ENCODE measurements at places on chromosomes 2 and 18. TPM values are rescaled to one million over a fixed set of nuclear protein-coding genes. Genes with fewer than 3 reads are reported as not detected.

DNA sequence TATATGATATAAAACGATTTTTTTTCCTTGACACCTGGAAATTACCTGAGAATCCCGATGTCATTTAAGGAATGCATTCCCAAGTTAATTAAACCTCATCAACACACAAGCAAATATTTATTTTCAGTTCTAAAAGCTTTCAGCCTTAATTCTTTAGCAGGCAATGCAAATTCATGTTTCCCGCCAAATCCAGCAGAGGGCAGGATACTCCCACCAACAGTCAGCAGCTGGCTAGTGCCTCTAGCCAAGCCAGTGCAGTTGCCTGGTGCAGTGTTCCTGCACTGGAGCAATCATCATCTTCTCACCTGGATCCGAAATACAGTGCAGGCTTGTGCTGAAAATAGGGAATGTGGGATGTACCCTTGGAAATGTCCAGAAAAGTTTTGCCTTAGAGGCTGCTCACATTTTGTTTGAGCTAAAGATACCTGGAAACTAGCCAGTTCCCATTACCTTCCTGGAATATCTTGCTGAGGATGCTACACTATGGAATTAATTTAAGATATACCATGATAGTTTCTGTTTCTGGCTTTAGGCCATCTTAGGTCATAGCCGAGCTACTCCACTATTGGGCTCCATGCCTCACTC lies 48.4 kb upstream of the CYTIP start:
- ATAC-seq, result peak; percentile 86

- peak; percentile 78 for ATAC-seq
Measured at GRCh38 chr2:10057231-10058107, 14.1 kb downstream of the KLF11 start.

ASB18 gene
- not detected for total RNA-seq

DNA sequence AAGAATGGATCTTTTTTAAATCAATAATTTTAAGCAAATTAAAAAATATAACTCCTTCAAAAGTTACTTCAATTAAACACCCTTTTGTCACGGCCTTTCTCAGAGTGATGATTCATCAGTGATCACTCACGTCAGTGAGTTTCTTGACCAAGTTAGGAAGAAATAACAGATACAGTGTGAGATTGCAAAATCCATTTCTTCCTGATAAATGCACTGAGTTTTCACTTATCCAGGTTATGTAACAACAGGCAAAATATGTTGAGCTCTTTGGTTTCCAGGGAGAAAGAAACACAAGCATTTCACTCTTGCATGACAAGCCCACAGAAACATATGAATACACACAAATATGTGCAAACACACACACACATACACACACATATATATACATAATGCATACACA lies 195.9 kb upstream of the CYRIA start:
- ATAC-seq, result no peak

DNA sequence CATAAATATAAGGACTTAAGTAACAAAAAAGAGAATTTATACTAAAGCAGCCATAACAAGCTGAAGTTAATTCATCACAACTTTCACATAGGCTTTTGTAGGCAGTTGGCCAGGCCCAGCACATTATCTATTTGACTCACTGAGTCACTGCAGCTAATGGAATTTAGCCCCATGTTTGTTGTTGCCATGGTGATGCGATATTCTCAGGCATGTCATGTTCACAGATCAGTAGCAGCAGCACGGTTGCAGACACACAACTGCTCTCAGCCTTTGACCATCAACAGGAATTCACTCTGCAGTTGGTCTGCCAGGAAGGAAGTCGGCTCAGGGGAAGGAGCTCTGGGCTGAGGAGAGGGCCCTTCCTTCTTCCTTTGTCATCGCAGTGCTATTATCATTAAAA lies 639.8 kb downstream of the TMEM182 start:
- no peak for ATAC-seq

- ATAC-seq, result peak; percentile 20
Measured at GRCh38 chr18:3526421-3527354, 76.7 kb downstream of the TGIF1 start.

- ATAC-seq, result no peak
Measured at GRCh38 chr2:209146682-209147320, 277.0 kb upstream of the MAP2 start.

- no peak for ATAC-seq
Measured at GRCh38 chr2:102439065-102439695, 16.2 kb downstream of the IL18RAP start.

DNA sequence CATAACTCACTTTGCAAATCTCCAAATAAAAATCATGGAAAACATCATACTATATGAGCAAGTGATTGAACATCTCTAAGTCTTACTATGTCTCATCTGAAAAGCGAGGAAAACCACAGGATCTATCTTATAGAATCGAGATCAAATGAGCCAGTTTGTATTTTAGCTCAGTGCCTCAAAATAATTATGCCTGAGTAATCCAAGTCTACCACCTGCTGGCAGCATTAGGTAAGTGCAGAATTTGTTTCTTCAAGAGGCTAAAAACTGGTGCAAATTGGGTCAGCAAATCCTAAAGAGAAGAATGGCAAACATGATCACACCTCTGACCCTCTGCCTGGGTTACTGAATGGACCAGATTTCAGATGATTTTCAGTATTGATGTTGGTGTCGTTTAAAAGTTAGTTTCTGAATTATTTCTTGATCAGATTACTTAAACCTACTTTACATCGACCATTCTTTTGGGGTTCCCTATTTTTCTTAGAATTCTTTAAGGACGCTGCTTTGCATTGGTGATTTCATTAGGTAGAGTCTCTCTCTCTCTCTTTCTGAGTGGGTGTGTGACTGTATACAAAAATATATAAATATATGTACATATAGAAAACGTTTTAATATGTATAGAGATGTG lies 12.7 kb upstream of the FHOD3 start:
- ATAC-seq, result no peak

DNA sequence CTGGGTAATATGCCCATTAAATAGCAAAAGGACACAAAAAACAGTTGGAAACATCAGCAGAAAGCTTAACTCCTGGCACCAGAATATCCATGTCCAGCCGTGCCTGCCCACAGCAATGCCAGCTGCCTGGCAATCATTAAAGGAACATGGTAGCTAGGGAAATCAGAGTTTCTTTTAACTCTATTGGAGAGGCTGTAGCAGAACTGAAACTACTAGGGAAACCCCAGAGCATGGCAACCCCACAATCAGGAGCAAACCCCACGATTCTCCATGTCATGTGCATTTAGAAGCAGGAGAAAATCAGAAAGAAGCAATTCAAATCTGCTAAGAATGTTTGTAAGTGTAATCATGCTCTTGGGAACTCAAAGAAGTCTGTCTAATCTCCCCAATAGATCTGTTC lies 409.0 kb upstream of the SMIM21 start:
- no peak for ATAC-seq

- no peak for ATAC-seq
Measured at GRCh38 chr2:217742841-217743240, 260.0 kb downstream of the TNS1 start.

GRCh38 chr2:235206399-235206798 lies 254.6 kb downstream of the SH3BP4 start:
- ATAC-seq, result no peak

EPHA4 gene
- total RNA-seq, result 13.8 TPM

- no peak for ATAC-seq
Measured at GRCh38 chr2:215904101-215904500, 109.2 kb downstream of the MREG start.

DNA sequence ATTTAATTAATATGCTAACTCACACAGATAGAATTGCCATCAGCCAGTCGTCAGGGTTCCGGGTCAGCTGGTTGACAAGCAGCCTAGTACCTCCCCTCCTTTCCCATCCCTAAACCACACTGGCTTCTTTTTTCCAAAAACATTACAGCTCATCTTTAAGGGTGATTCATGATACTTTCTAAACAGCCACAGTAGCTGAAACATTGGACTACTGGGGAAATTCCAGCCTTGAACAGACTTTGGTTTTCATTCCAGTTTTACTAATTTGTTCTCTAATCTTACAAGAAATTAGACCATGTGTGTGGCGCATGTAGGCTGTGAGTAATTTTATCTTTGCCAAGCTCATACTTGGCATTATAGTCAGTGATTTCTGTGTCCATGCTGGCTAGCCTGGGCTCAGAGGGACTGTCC lies 110.8 kb downstream of the FMNL2 start:
- ATAC-seq, result peak; percentile 87

BIN1 gene
- 84.0 TPM for total RNA-seq

GRCh38 chr2:45257820-45258219 lies 248.6 kb upstream of the SIX2 start:
- no peak for ATAC-seq

- ATAC-seq, result no peak
Measured at GRCh38 chr2:130351711-130352110, 4.1 kb upstream of the PTPN18 start.

PTGR3 gene
- 27.3 TPM for total RNA-seq

DNA sequence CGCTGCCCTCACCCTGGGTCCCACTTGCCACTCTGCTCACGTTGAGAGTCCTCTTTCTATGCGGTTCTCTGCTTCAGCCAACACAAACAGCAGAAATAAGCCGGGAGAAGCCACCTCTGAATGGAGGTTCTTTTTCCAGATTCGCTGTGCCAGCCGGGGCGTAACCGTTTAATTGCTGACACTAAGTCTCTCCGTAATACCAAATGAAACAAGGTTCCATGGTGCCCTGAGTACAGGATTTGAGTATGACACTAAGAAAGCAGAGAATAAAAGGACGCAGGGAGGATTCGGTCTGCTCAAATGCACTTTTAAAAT lies 37.6 kb downstream of the CTIF start:
- ATAC-seq, result no peak

UGT1A6 gene
- not detected for total RNA-seq

FMNL2 gene
- 1.1 TPM for total RNA-seq

DNA sequence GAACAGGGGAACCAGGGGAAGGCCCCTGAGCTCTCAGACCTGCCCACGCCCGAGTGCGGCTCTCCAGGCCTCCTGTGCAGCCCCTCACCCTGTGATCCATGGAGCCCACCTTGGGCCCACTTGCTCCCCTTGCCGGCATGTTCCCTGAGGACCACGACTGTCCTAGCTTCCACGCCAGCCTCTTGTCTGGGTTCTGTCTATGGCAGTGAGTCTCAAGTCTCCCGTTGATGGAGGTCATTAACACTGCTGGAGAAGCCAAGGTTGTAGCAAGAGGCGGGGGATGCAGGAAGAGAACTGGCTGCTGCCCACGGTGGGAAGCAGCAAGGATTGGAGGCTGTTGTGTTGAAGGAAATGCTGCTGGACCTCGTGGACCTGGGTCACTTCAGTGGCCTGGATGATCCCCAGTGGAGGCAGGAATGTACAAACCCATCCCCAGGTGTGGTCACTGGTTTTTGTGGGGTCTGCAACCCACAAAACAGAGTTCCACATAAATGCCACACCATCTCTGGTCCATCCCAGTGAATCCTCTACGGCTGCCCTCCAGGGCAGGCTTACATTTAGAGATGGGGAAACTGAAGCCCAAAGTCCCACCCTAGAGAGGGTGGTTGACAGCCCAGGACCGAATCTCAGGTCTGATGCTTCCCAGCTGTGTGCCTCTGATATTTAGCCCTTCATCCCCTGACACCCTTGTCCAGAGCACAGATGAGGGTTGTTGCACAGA lies 150.3 kb downstream of the NDUFA10 start:
- ATAC-seq, result no peak

MAP3K19 gene
- total RNA-seq, result not detected

DNA sequence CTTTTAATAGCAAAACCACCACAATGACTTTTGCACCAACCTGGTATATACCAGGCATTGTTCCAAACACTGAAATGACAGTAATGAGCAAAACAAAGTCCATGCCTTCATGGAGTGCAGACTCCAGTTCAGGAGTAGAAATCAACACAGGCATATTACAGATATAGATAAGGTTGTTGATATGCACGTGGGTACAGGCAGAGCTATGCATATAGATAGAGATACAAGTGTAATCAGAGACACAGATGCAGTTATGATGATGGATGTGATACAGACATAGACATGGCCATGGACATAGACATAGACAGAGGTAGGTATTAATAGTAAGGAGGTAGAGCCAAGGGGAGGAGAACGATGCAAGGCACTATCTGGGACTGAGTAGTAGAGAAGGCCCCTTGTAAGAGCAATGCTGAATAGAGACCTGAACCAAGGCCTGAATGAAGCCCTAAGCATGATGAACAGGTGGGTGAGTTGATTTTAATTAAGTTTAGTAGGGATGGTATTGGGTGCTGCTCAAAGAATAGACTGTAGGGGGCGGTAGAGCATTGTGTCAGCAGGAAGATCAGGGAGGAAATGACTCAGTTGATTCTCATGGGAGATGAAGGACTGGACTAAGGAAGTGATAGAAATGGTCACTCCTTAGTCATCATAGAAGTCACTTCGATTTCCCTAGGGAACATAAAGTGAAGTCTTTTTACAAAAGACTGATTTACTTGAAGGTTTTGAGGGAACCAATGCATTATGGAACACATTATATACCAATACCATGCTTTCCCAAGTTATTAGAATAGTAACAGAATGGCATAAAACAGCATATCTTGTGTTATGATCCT lies 39.4 kb downstream of the CMPK2 start:
- peak; percentile 93 for ATAC-seq

DNA sequence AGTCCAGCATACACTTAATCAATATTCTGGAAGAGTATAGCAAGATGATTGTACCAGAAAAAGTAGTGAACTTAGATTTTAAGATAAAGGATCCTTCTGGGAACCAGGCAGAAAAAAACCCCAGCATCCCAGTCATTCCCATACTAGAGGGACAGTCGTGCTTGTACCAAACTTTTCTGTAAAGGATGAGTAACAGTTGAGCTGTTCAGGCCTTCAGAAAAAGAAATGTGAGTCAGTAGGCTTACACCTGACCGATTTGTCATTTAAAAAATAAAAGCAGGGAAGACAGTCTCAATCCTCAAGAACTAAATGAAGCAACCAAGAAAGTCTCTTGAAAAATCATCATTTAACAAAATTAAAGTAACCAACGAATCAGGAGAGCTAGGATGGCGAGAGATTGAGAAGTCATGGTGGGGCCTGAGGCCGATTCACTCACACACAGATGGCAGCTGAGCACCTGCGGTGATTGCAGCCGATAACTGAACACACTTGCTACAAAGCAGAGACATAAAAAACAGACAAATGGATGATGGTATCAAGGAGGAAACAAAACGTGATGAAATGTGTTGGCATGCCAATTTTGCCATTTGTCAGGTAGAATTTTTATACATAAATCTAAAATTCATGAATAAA lies 170.0 kb upstream of the ALKAL2 start:
- ATAC-seq, result peak; percentile 80

GRCh38 chr18:78292618-78293380 lies 686.8 kb upstream of the SALL3 start:
- no peak for ATAC-seq

DNA sequence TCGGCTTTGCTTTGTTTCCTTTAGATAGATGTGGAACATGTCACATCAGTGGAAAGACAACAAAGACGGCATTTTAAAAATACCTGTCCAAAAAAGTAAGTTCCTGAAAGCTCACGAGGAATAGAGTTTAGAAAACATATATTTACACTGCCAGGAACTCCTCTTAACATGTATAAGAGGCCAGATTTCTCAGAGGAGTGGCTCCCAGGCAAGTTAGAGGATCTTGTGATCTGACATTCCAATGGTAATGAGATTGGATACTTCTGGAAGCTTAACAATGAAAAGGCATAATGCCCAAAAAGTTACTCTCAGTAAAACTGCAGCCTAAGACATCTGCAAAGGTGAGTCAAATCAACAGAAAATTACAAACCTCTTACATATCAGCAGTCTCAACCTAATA lies 77.1 kb downstream of the CYRIA start:
- no peak for ATAC-seq

APCDD1 gene
- not detected for total RNA-seq

GRCh38 chr2:231940795-231941194 lies 14.6 kb upstream of the NPPC start:
- no peak for ATAC-seq
